ENCODE measurements at places on chromosomes 11 and 22. TPM values are rescaled to one million over a fixed set of nuclear protein-coding genes. Genes with fewer than 3 reads are reported as not detected.

Gene MAPK11
- 11.6 TPM for polyA plus RNA-seq

Gene CHRNA10
- 0.95 TPM for polyA plus RNA-seq

Gene NXPE1
- 0.03 TPM for polyA plus RNA-seq

Gene KCNK7
- polyA plus RNA-seq, result 0.48 TPM

Gene FADD
- polyA plus RNA-seq, result 4.8 TPM

Gene GSTT2
- polyA plus RNA-seq, result 0.44 TPM

Gene CDCA5
- polyA plus RNA-seq, result 0.80 TPM

Gene SSTR3
- not detected for polyA plus RNA-seq

Gene GRIA4
- not detected for polyA plus RNA-seq

Gene MMP12
- polyA plus RNA-seq, result not detected

Gene APOL5
- polyA plus RNA-seq, result 0.06 TPM

Gene PAX6
- polyA plus RNA-seq, result 0.01 TPM

Gene POU2AF2
- not detected for polyA plus RNA-seq
